Amniotic stem cell (primary cell): ENCODE measurements at places on chromosomes 7 and 10.

GRCh38 chr7:17668122-17668521 lies 272.2 kb downstream of the SNX13 start:
- DNase-seq: no peak

DNA sequence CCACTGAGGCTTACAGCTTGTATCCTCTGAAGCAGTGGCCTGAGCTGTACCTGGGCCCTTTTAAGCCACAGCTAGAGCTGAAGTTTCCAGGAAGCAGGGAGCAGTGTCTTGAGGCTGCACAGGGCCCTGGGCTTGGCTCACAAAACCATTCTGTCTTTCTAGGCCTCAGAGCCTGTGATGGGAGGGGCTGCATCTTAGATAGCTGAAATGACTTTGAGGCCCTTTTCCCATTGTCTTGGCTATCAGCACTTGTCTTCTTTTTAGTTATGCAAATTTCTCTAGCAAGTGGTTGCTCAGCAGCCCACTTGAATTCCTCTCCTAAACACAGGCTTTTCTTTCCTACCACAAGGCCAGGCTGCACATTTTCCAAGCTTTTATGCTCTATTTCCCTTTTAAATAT lies 864.2 kb downstream of the REEP3 start:
- DNase-seq: no peak

DNA sequence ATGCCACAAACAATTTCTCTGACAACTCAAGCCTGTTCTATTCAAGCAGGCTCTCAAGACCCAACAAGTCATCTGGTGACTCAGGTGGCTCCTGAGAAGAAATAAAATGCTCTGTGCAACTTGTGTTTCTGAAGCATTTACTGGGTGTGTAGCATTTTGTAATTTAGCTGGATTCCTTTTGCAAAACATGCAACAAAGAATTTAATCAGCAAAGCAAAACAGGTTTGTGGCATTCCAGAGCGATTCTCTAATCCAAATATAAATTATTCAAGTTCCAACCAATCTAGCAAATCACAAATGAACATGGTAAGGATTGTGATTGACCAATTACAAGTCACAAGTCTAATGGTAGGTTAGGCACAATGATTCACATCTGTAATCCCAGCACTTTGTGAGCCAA lies 39.8 kb upstream of the C10orf67 start:
- DNase-seq: no peak

DNA sequence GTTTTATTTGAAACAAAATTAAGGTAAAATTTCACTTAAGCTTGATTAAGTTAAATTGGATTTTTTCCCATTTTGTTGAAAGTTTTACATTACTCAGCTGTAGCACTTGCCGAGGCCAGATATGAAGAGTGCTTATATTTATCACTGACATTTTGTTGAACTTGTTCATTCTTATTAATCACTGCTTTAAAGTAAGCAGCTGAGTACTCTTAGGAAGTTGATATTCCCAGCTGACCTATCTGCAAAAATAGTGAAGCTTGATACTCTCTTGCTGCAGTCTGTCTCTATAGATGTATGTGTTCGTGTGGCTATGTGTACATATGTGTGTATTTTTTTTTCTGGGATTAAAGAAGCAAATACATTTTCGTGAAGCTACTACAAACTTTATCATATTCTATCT lies 150.0 kb downstream of the SKAP2 start:
- no peak for DNase-seq

DNA sequence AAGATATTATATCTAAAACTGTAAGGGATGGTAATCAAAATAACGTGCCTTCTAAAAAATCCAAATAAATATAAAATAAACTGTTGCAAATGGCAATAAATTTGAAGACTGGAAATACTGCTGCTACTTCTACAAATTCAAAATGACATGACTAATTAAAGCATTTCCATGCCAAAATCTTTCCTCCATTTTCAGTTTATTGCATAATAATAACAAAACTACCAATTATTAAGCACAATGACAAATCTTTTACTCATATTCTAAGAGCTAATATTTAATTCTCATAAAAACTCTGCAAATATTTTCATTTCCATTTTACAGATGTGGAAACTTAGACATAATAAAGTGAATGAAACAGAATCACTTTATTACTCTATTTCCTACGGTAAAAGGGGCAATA lies 38.8 kb upstream of the NEBL start:
- DNase-seq: no peak

GRCh38 chr7:23396222-23397015 lies 73.9 kb downstream of the IGF2BP3 start:
- peak; percentile 82 for DNase-seq

DNA sequence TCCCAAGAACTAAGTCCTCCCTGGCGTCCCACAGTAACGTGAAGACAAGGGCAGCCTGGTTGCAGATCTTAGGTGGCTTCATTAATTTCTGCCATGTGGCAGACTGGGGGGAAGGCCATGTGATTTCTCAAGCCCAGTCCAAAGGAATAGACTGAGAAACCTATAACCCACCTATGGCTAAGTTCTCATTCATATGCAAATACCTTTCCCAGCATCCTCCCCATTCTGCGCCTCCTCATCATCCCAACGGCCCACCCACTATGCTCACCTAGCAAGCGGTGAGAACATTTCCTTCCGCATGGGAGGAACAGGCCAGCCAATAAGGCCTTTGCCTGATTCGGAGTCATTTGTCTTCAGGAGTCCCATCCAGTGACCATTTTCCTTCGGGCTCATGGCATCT lies 8.2 kb upstream of the CLEC2L start:
- no peak for DNase-seq

GRCh38 chr7:2005786-2006185 lies 227.0 kb downstream of the MAD1L1 start:
- no peak for DNase-seq

DNA sequence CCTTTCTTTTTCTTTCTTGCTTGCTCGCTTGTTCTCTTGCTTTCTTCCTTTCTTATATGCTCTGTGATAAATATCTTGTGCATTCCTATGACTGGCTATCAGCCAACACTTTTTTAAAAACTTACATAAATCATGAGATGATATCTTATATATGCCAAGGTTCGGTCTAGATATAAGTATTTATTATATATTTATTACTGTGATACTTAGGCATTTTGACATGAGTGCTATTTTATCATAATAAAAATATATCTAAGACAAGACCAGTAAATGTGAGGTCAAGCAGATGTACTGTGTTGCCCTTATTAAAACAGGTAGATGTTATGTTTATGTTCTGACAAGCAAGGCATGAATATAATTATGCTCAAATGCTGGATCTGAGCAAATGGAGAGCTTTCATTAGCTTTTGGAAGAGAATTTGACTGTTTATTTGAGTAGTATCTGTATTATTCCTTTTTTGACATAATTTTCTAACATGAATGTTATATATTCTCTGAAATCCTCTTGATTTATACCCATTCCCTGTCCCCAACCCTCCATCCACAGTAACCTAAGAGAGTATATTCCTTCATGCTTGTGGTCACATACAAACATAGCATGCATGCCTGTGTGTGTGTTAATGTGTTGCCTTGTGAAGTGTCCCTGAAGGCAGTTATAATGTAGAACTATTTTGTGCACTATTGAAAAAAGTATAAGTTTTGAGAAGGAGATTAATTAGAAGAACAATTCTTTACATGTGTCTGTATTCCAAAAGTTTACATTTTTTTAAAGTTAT lies 158.0 kb downstream of the HDAC9 start:
- DNase-seq: no peak

DNA sequence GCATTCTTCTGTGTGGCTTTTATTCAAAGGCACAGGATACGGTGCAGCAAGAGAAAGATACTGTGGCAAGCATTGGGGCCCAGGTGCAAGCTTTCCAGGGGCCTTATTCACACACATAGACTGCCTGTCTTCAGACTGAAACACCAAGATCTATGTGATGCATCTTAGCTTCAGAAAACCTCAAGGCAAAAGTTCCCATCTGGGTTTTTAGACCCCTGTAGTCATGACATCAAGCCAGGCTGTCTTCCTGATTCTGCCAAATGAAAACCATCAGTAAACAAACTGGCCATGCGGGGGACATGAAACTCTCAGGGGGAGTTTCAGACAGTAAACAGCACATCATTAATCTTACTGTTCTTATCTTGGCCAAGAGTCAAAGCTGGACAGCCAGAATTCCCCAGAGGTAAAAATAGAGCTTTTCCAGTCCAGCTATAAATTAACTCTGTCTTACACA lies 9.8 kb downstream of the AGBL3 start:
- DNase-seq: no peak

GRCh38 chr10:48542471-48543181 lies 62.2 kb downstream of the ARHGAP22 start:
- no peak for DNase-seq

DNA sequence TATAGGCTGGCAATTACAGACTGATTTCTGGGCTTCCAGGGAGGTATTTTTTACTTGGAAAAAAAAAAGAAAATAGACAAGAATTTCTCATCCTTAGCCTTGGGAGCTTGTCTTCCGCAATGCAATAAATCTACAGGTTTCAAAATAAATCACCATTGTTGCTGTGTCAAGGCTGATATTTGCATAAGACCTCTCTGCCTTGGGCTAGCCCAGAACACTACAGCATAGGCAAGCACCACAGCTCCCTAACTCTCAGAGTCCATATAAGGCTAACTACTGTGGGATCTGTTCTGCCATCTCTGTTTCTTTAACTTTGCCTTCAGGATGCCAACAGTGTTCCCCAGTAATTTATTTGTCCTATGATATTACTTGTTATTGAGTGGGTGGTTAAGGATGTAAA lies 64.4 kb downstream of the ZWINT start:
- no peak for DNase-seq

DNA sequence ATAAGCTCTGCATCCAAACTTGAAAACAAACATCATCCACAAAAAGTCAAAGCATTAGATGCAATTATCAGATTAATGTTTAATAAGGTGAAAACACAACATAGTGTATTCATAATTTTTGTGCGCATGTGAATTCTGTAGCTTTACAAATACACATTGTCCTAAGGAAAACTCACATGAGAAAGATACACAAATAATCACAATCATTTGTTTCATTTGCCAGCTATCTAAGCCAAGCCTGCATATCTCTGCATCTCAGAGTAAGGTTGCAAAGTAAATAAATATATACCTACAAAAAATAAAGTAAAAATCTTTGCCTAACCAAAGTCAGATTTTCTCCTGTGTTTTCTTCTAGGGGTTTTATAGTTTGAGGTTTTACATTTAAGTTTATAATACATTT lies 57.4 kb downstream of the ADCY1 start:
- DNase-seq: no peak

DNA sequence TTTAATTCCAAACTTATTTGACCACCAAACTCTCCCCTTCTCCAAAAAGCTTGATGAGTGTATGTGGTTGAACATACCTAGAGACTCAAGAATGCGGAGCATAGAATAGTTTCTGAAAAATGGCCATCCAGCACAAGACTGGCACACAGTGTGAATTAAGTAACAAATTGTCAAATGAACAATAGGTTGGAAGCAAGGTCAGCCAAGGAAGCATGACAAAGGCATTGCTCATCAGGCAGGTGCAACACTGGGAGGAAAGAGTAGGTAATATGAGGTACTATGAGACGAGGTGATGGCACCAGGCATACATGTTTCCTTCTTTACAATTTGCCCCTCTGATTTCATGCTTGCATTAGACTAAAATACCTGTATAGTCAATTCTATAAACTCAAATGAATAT lies 73.7 kb downstream of the DKK1 start:
- DNase-seq: no peak

GRCh38 chr10:67912331-67912946 lies 28.0 kb downstream of the SIRT1 start:
- DNase-seq: no peak

DNA sequence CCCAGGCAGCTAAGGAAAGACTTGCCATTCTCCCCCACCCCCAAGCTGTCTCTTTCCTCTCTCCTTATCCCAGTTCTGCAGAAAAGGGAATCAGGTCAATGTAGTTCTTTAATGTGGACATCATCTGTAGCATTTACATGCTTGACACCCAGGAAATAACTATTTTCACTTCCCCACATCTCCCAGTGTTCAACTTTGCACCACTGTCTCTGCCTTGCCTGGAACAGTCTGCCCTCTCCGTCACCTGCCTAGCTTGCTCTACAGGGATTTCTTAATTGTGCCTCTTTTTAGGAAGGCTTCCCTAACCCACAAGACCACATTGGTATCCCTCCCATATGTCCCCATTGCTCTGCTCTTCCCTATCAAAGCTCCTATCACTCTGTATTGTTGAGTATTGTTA lies 45.9 kb upstream of the TOMM7 start:
- no peak for DNase-seq

GRCh38 chr7:138478499-138478908 lies 18.4 kb downstream of the TRIM24 start:
- no peak for DNase-seq

DNA sequence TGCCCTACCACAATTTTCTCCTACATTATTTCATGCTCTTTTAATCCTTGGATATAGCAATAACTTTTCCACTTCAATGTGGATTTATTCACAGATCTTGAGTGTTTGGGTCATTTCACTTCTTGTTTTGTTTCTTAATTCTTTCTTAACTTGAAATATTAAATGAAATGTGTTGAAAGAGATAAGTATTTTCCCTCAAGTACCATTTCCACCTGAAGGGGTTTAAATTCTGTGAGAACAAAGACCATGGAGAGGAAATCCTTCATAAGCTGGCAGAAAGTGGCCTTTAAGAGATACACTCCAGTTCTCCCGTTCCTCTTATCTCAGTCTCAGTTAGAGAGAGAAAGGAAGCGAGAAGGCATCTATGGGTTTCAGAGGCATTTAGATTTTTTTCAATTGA lies 14.1 kb upstream of the DLD start:
- no peak for DNase-seq

DNA sequence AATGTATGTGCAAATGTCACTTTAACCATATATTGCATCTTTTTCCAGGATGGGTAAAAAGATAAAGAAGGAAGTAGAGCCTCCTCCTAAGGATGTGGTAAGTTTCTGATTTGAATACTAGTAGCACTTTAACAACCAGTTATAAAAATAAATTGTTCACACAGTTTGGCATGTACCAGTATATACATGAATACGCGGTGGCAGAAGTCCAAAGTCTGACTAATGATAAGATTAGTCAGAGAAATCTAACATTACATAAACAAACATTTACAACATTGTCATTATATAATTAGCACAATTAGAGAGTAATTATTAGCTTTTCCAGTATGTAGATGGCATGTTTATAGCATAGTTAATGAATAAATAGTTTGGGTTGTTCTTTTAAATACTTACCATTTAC lies 4.1 kb downstream of the ARMC3 start:
- no peak for DNase-seq

DNA sequence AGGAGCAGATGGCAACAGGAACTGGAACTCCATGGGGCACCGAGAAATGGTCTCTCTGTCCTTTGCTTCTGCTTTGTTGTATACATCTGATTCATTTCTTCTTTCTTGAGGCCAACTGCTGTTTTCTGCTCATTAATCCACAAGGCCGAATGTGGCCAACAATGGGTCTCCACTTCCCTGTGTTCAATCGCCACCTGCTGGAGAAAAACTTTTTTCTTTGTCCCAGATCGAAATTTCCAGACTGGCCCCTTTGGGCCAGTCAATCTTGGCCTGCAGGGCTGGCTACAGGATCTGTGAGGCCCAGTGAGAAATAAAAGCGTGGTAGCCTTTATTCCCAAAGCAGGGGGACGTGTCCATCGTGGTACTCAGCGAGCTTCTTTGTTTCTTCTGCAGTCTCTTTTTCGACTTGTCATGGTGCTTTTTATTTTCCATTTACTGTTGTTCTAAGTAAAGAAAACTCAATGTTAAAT lies 58.8 kb downstream of the PARP12 start:
- peak; percentile 33 for DNase-seq

GRCh38 chr10:36448760-36449691 lies 676.4 kb upstream of the ANKRD30A start:
- no peak for DNase-seq
